ENCODE measurements at places on chromosomes 7 and 10. TPM values are rescaled to one million over a fixed set of nuclear protein-coding genes. Genes with fewer than 3 reads are reported as not detected.

EBF3 gene
- total RNA-seq, result not detected

SPDYE2B gene
- total RNA-seq, result not detected

CACNB2 gene
- total RNA-seq, result not detected

GRCh38 chr7:100159099-100159623 lies 638 bp upstream of the TRAPPC14 start:
- no peak for DNase-seq

GRCh38 chr10:104209575-104210198 lies 22.5 kb downstream of the CFAP43 start:
- peak; percentile 59 for DNase-seq

DNA sequence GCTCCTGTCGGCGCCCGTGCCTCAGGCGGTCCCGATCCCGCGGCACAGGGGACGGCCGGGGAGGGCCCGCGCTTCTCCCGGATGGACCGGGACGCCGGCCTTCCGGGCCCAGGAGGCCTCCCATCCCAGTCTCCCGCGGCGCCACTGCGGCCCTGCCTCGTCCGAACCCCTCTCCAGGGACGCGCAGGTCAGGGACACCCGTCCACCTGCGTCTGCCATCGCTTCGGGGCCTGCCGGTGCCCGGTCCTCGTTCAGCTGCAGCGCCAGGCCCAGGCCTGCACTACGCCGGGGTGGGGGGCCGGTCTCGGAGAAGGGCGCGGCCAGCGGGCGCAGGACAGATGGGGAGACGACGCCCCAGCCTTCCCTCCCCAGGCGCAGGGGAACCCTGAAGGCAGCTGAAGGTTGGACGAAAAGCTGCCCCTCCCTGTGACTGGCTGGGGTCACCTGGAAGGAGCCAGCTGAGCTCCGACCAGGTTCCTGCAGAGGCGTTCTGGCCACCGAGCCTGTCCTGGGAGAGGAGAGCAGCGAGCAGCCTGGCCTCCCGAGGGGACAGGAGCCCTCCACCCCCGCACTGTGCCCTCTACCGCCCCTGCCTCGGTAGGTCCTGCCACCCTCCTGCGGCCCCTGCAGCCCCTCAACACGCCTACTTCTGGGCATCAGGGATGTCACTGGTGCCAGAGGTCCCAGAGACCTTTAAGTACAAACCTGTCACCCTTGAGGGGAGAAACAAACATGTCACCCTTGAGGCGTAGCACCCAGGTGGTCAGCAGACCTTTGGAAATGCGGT lies 84.3 kb downstream of the LANCL2 start:
- no peak for DNase-seq

DNA sequence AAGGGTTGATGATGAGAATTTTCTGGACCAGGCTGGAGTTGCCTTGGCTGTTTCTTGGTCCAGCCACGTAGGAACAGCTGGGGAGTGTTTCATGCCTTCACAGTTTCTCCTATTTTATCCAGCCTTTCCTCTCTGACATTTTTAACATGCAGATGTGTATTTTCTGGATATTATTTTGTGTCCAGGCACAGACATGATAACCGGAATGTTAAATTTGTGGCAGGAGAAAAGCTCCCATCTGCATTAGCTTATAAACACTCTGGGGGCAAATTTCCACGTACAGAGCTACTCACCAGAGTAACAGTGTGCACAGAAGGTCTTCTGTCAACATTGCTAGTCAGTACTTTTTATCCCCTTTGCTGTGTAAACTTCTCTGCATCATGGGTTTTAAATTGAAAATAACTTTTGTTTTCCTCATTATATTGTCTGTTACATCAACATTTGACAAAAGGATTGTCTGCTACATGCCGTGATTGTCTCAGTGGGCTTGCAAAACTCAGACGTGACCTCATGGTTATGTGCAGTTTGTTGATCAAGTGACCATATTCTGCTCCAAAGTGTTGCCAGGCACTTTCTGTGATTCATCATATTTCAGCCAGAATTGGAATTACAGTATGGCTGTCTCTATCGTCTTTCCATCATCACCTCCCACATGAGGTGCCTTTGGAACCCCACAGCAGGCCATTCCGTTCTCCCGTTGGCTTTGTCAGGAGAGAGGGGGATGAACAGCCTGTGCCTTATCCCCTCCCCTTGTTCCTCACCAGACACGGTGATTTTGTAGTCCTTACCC lies 41.4 kb downstream of the INSYN2A start:
- no peak for DNase-seq

- no peak for DNase-seq
Measured at GRCh38 chr10:46546591-46547540, 9.6 kb downstream of the GPRIN2 start.
